ENCODE measurements at places on chromosomes 6 and 20.

DNA sequence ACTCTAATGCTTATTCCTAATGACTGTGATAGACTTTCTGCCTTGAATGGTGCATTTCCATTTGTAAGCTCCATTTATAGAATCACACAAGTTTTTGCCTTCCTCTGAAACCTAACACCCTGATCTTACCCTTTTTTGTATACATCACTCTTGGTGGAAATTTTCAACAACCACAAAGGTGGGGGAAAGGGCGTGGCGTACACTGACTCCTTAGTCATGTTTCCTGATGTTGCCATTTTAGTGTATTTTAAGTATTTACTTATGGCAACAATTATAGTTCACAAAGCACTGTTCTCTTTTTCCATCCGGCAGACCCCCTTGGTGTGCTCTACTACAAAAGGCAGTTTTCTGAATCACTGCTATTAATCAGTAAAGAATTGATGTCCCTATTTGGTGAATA, 92.0 kb downstream of the ATXN1 start:
- peak; percentile 55 for DNase-seq

- no peak for DNase-seq
Measured at GRCh38 chr20:19764207-19764606, 6.1 kb downstream of the RIN2 start.

DNA sequence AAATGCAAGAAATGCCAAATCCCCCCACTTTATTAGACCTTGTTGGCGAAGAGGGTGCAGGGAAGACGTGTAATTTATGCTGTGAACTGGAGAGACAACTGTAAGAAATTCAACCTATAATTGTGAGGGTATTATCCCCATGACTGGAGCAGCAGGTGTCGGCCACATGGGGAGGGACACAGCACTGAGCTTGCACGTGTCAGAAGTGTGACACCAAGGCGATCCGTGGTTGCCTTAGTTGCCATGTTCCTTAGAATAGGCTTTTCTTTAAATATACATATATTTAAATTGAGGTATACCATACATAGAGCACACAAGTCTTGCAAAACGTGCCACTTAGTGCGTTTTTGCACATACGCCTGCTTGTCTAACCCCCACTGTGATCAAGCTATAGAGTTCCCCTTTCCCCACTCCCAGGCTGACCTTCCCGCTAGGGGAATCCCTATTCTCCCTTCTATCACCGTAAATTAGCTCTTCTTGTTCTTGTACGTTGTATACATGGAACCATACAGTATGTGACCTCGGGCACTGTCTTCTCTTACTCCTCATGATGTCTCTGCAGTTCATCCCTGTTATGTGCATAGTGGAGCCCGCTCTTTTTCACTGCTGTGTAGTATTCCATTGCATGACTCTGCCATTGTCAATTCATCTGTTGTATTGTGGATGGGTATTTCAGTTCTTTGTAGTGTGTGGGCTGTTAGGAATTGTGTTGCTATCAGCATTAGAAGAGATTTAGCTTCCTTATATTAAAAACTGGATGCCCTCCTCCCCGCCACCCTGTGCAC, 81.6 kb upstream of the PMEPA1 start:
- DNase-seq = no peak

DNA sequence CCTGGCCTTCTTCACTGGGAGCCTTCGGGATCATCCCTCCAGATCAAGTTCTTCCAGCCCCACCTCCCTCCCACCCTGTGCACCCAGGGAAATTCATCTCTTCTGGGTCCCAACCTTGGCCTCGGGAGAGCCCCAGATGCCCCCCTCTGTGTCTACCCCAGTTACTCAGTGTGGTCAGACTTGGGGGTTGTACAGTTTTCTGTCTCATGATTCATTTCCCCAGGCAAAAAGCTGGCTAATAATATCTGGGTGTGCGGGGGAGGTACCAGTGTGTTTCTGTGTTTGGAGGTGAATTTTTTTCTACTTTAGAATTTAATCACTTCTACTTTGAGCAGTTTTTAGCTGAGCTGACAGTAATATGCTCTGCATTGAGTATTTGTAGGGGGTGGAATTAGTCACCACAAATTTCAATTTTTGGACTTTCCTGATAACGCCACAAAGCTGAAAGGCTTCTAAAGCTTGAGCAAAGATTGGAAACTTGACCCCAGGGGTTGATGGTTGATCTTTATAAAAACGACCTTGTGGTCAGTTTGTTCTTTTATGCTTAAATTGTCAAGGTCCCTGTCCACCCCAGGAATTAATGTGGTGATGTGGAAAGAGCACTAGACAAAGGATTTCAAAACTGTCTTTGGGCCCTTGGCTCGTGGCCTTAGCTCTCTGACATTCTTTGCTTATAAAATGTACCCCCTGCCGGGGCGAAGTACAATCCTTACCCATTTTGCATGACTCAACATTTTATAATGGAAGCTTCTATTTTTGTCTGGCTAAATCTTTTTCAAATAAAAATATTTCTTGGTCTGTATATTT, 284.7 kb upstream of the TAB2 start:
- no peak for DNase-seq

DNA sequence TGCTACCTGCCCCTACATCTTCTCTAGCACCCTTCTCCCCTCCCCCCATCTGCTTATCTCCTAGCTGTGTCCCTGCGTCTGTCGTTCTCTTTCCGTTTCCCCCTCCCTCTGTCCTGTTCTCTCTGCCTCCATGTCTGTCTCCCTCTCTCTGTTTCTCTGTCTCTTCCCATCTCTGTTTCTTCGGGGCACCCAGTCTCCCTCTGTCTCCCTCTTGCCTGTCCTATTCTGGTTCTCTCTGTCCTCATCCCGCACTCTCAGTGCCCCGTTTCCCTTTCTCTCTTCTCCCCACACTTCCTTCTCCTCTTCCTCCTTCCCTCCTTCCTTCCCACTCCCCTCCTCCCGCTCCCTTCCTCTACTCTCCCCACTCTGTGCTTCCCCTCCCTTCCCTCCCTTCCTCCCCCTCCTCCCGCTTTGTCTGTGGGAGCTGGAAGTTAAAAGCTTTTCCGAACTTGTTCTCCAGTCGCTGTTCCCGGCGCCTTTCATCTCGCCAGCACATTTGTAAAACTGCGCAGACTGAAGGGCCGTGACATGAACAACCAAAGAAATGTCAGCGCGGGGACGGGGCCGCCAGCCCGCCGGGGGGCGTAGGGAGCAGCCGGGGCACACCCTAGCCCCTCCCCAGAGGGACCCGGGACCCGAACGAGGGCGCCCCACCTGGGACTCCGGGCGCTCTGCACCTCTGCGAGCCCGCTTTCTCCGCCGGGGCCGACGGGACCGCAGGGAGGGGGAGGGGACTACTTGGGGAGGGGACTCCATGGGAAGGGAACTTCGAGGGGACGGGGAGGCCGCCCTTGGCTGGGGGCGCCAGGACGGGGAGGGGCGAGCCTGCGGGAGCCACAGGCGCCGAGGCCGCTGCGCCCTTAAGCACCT, 4.0 kb upstream of the CDH22 start:
- DNase-seq = no peak

Measured in stimulated activated CD8-positive, alpha-beta memory T cell treated with anti-CD3 and anti-CD28 coated beads, Interleukin-2, amount 100 ng/mL, for 48 hours (primary cell).